ENCODE measurements at places on chromosomes 12 and 14.

DNA sequence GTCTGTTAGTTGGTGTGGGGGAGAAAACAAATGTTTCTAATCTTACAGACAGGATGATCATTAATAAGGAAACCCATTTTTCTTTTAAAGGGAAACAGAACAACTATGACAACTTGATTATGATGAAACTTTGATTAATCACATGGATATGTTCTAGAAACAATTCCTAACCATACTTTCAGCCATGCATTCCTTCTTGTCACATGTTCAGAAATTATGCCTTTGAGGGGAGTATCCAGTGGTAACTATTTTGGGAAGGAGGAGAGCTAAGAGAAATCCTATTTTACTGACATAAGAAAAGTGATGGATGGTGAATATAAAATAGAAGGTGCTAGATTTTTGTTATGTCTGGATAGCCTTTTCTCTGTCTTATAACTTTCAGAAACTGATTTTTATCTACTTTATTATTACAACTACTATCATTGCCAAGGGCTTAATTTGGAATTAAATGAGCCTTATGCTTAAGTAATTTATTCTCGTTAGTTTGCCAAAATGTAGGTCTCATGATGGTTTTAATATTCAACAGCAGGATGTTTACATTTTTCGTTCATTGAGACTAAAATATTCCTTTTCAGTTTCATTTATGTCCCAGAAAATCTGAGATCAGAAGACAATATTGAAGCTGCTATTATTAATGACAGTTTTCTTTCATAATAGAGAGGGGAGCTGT is 200.1 kb downstream of the TMTC2 start:
- DNase-seq = no peak

DNA sequence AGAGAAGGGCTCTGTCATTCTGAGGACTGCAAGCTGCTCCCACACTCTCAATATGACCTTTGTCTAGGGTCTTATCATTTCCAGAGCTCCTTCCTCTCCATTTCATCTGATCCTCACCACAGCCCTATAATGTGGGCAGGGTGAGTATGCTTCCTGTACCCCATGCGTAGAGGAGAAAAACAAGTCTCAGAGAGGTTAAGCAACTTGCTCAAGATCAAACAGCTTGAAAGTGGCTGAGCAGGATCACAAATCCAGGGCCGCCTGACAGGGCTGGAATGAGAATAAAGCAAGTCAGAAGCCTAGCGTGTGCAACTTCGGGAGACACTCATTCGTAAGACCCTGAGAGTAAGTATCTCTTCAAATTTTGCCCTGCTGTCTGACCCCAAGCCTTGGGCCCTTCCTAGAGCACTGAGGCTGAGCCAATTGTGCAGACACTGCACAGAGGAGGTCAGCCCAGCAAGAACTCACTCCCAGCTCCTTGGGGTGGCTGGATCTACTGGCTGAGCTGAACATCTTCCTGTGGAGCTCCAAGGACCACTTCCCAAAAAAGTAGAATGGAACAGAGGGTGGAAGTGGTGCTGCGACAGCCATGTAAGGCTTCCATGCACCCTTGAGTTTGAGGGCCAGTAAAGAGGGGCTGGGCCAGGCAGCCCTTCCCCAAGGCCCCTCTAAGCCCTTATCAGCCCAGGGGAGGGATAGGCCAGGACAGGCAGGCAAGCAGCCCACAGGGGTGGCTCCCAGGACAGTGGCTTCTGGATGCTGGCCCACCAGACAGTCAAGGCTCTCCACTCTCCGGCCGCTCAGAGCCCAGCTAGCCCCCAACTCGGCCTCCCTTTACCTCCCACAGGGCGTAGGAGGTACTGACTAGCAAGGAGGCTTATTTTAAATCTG is 10.5 kb downstream of the ZFP36L1 start:
- DNase-seq = no peak

- no peak for DNase-seq
These were observed 49.0 kb upstream of the PTGR2 start for GRCh38 chr14:73802431-73803188.

DNA sequence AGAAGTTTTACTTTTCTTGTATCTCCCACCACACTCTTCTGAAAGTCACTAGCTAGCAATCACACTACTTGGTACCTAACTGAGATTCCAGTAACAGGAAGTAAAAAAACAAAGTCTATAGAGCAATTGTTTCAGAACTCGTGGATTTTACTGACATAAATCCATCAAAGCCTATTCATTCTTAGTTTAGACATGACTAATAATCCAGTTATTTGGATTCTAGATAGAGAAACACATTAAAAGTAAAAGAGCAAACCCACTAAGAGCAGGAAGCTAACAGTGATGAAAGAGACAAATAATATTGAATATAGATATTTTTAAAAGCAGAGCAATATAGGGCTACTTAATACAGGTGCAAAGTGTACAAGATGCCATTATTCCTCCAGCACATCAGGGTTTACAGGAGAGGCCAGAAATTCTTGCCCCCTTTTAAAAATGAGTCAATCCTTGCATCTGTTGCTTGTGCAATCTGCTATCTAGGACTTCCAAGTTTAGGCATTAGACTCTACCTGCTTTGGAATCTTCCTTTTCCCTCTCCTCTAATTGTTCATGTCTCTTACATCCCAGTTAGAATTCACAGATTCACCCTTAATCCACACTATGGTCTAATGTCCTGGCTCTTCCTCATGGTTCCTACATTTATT is 6.0 kb downstream of the HEATR5A start:
- DNase-seq = no peak

- no peak for DNase-seq
These were observed 241.5 kb downstream of the KSR2 start for GRCh38 chr12:117727301-117727700.

DNA sequence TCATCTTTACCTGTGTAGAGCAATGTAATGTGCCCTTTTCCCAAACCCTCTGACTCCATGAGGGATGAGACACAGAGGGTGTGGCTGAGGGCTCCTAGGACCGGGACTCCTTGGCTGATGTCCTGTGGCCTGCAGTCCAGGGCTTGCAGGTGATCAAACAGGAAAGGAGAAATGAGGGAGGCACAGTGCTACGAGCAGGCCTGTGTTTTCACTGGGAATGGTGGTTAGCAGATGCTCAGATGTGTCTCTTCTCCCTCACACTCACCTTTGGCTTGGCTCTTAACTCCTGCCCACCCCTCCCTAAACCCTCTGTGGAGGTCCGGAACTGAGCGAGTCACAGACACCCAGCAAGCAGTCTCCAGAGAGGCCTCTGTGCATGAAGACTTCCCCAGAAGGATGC is 254.4 kb downstream of the DAD1 start:
- no peak for DNase-seq

GRCh38 chr14:20415782-20416206 is 2.5 kb upstream of the TEP1 start:
- DNase-seq = no peak

- DNase-seq = no peak
These were observed 111.8 kb upstream of the DNM1L start for GRCh38 chr12:32567296-32567674.

Data from stimulated activated CD4-positive, alpha-beta T cell treated with anti-CD3 and anti-CD28 coated beads, TNF-alpha, amount 100 ng/mL, for 1 hour (primary cell).